ENCODE measurements at places on chromosomes 1 and 21. TPM values are rescaled to one million over a fixed set of nuclear protein-coding genes. Genes with fewer than 3 reads are reported as not detected.

DNA sequence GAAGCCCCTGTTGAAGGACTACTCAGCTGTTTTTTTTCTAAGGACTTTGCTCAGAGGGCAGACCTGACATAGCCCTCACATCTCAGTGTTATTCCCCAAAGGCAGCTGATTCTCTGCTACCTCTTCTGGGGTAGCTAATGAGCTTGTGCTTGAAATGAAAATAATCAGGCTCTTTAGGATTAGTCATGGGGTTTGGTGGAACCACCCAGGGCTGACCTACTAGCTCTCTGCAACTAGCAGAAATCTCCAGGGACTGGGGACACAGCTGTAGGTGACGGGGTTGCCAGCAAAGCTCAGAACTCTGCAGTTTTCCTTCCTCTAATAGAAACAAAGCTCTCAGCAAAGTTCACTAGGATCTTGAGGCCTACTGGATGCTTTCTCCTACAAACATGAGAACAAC, 106.4 kb upstream of the BCL9 start:
- no peak for DNase-seq

The GON4L gene
- total RNA-seq: 7.1 TPM

The EXTL2 gene
- total RNA-seq: 21.8 TPM

The NBPF4 gene
- total RNA-seq: not detected

DNA sequence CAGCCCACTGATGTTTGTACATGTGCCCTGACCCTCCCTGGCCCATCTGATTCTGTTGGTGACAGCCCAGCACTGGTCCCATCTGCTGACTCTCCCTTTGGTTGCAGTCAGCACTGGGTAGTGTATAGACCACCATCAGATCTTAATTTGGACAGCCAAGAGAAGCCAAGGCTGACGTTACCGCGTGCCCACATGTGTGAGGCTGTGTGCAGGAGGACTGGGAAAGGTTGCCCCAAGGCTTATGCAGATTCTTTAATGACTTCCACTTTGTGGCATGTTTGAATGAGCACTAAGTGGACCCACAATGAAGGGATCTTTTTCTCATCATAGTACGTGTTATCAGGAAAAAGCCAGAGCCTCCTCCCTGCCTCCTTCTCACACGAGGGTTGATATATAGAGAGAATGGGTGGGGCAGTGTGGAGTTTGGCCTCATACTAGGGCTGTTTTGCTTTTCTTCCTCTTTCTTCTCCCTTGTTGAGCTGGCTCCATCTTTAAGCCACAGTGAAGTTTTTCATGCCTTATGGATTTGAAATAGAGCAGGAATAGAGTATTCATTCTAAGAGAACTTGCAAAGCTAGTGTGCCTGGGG, 93.5 kb downstream of the NAV1 start:
- no peak for DNase-seq

The S100A4 gene
- 33.4 TPM for total RNA-seq

The IL20 gene
- total RNA-seq: not detected

DNA sequence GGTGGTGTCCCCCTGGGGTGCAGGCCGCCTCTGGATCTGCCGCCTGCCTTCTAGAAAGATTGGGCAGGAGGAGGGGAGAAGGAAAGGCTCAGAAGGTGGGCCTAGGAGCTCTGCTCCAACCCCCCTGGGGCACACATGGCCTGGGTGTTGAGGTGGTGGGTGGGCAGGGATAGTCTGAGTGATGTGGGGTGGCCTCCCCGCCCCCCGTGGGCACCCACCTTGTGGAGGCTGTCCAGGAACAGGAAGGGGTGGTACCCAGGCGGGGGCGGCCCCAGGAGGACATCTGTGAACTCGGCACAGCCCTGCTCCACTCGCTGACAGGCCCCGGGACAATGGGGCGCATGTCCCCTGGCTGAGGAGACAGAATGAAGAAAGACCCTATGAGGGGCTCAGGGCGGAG, 54.9 kb downstream of the MORN1 start:
- no peak for DNase-seq

DNA sequence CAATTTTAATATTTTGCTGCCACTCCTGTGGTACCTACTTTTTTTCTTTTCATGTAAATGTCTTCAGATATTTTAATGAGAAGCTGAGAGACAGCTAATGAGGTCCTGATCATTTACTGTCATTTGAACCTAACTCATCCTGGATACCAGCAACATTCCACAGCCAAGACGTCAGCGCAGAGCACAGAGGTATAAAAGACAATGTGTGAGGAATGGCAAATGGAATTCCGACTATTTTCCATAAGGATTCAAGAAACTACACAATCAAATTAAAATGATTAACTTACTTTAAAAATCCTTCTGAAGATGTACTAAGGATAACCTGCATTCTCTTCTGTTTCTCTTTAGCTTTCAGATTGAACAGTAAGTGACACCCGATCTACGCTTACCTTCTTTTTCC, 38.8 kb downstream of the HEATR1 start:
- no peak for DNase-seq

DNA sequence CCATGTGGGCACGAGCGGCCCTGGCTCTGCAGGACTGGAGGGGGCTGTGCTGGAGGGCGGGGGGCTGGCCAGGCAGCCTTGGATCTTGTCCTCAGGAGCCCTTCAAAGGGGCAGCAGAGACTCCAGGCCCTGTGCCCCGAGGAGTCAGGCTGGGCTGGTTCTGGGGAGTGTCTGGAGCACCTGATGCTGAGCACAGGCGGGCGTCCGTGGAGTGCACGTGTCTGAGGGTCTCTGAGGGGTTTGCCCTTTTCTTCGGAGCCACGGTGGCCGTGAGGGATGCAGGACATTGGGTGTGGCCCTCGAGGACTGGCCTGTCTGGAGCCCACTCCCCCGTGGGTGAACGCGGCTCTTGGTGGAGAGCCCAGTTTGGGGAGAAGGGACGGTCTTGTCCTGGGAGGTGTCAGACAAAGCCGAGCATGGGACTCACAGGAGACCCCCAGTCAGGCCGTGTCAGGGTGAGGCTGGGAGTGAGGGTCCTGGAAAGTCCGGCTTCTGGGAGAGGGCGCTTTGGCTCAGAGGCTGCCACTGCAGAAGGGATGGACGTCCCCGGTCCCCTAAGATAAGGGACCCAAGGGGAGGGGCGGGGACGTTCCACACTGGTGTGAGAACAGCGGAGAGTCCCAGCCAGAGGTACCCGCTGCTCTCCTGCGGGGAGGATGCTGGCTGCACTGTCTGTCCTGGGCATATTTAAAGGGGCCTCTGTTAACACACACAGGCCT, 60.8 kb downstream of the COL18A1 start:
- DNase-seq: no peak

The FCN3 gene
- not detected for total RNA-seq

GRCh38 chr1:203544978-203545816, 51.2 kb downstream of the OPTC start:
- DNase-seq: no peak

DNA sequence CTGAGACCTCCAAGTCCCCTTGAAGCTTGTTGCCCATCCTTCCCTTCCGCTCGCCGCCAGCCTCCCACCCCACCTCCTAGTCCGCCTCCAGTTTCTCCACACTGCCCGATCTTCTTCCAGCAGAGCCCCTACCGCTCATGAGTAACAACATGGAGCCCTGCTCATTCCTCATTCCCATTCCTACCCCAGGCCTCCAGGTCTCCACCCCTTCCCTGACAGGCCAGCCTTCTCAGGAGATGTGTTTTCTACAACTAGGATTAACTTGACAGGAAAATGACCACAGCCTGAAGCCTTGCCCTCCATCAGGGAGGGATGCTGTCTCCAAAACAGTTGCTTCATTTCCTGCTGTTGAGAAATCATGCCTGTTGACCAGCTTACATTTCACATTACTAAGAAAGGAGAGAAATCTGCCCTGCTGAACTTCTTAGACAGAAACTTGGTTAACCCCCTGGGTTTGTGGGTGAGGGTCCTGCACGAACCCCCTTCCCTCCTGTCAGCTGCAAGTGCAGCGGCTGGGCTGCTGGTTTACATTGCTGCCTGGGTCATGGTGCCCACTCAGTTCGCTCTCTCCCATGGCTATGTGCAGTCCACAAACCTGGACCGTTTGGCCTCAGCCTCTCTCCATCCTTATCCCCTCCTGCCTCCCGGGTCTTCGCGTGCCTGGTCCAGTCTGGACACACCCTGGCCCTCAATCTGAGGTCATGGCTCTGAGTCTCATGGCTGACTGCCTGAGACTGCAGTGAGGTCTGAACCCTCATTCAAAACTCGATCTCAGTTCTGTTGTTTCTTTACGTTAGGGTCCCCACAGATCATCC, 16.1 kb upstream of the CHI3L1 start:
- DNase-seq: peak; percentile 75

The ERICH3 gene
- total RNA-seq: 0.29 TPM

- no peak for DNase-seq
Observed at GRCh38 chr1:201639826-201640225, 100.9 kb downstream of the NAV1 start.

The NCAM2 gene
- total RNA-seq: 9.8 TPM

DNA sequence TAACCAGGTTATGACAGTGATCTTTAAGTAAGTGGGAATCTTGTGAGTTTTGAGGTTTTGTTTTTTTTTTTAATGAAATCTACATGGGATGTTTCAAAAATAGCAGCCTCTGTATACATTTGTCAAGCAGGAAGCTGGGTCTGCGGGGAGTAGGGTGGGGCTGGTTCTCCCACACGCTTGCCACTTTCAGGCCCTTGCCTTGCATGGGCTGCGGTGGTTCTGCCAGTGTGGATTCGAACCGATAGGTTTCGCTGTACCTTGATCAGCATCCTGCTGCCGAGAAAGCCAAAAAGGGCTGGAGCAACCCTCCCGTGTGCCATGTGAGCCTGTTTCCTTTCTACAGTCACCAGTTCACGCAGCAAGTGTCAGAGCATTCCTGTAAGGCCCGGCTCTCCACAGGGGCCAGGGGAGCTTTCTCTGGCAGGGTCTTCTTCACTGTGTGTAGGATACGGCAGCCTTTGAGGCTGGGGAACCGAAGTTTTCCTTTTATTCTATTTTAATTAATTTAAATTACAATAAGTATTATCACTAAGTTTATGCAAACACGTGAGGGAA, 79.2 kb upstream of the SAMD11 start:
- DNase-seq: no peak

DNA sequence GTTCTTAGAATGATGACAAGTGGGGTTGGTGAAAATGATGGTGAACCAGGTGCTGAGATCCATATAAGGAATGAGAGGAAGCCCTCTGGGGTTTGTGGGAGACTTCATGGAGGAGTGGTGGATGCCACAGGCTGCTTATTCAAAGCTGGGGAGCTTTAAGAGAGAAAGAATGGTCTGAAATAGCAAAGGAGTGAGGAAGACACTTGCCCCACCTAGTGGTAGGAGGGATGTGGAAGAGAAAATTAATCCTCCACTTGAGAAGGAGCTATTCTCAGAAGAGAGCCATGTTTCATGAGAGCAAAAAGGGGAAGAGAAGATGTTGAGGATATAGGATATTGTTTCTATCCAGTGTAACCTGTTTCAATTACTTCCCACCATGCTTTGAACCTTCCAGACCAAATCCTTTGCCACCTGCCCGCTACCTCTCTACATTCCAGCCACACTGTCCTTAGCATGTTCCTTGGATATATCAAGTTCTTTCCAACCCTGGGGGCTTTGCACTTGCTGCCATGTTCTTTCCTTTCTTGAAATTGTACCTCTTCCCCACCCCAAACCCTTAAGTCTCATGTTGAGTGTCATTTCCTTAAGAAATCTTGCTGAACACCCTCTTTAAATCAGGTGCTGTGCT, 19.6 kb upstream of the ZNF648 start:
- peak; percentile 44 for DNase-seq

The DIO1 gene
- not detected for total RNA-seq

The LMX1A gene
- total RNA-seq: not detected

The S100A12 gene
- not detected for total RNA-seq

The CHI3L1 gene
- not detected for total RNA-seq

The PROX1 gene
- total RNA-seq: 0.21 TPM

DNA sequence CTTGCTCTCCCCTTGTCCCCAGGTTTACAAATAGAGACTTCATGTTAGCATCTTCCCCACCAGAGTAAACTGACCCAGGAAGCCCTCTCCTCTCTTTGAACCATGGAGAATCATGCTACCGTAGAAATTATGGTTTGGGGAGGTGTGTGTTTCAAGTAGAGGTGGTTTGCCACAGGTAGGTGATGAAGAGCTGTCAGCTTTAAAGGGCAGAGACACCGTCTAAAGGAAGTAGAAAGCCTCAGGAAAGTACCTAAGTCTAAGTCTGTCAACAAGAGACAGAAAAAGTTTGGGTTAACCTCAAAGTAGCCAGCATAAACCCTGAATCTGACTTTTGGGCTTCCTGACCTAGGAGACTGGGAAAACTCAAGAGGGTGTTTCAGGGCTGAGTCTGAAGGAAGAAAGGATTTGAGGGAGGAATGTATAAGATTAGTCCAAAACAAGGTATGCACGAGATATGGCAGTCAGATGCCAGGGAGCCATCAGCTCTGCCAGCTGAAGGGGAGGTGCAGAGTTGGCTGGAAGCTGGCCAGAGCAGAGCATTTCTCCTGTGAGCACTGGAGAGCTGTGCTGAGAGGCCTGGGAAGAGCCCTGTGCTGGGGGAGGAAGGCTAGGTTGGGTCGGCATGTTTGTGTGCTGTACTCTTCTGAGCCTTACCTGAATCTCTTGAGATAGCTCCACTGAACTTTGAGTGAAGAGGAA, 14.3 kb downstream of the ADAMTSL4 start:
- peak; percentile 49 for DNase-seq

DNA sequence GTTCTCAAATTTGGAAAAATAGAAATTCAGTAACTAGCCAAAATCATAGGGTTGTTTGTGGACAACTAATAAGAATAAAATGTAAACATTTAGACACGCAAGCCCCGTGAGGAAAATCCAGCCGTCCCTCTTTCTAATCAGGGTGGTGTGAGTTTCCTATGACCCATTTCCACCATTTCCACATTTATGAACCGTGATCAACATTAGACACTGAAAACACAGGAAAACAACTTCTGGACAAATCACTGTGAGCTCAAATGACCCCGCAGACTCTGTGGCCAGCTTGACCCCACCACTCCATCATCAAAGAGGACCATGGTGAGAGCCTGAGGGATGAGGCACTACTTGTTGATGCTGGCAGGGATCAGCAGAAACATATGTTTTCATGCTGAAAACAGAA, 101.0 kb downstream of the SIM2 start:
- no peak for DNase-seq

The GJB3 gene
- total RNA-seq: not detected

- DNase-seq: no peak
Observed at GRCh38 chr1:7560601-7561181, 210.4 kb upstream of the VAMP3 start.

DNA sequence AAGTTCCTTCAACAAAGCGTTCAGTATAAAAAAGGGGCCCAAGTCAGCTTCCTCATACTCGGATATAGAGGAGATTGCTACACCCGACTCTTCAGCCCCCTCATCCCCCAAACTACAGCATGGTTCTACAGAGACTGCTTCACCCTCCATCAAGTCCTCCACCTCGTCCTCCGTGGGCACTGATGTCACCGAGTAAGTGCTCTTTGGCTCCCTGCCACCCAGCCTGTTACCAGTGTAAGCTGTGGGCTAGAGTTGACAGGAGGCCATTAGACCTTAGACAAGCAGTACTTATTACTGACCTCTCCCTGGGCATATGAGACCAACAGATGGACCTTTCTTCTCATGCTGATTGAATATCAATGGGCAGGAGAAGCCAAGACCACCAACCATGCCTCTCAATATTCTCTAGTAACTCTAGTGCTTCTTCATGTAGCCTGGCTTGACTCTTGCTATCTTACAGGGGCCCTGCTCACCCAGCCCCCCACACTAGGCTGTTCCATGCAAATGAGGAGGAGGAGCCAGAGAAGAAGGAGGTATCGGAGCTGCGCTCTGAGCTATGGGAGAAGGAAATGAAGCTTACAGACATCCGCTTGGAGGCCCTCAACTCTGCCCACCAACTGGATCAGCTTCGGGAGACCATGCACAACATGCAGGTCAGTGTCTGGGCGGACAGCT, 20.9 kb upstream of the IPO9 start:
- DNase-seq: no peak

The SPATA45 gene
- total RNA-seq: 0.75 TPM

Data from H4 (cell line).